ENCODE measurements at places on chromosomes 5 and 9. TPM values are rescaled to one million over a fixed set of nuclear protein-coding genes. Genes with fewer than 3 reads are reported as not detected.

FCN2 gene
- total RNA-seq = not detected

SYK gene
- total RNA-seq = 2.8 TPM

NR2F1 gene
- 55.4 TPM for total RNA-seq

SEMA6A gene
- total RNA-seq = 9.3 TPM

ADCY2 gene
- not detected for total RNA-seq

INIP gene
- total RNA-seq = 20.0 TPM

NFIL3 gene
- total RNA-seq = 8.6 TPM

NFX1 gene
- 19.2 TPM for total RNA-seq

ENG gene
- 469 TPM for total RNA-seq

ST6GALNAC6 gene
- 70.4 TPM for total RNA-seq

PHYHD1 gene
- 0.23 TPM for total RNA-seq

CREB3 gene
- total RNA-seq = 77.0 TPM

PCDHGA8 gene
- 2.3 TPM for total RNA-seq

SNX30 gene
- total RNA-seq = 10.7 TPM

GCNT4 gene
- total RNA-seq = 0.41 TPM

SCGB3A2 gene
- total RNA-seq = not detected

ECSCR gene
- total RNA-seq = 345 TPM

PIP5K1B gene
- total RNA-seq = 0.29 TPM

SLC36A3 gene
- not detected for total RNA-seq

ADRB2 gene
- 0.70 TPM for total RNA-seq

EQTN gene
- total RNA-seq = not detected

AGXT2 gene
- total RNA-seq = not detected

TAF11L10 gene
- total RNA-seq = not detected

CNTLN gene
- total RNA-seq = 3.9 TPM

DPYSL3 gene
- total RNA-seq = 67.0 TPM

FOXI1 gene
- total RNA-seq = not detected

NUTM2G gene
- total RNA-seq = not detected

OLFM1 gene
- 0.58 TPM for total RNA-seq

MAML1 gene
- total RNA-seq = 25.1 TPM

IL3 gene
- not detected for total RNA-seq

FOXD4L3 gene
- not detected for total RNA-seq

DRD1 gene
- not detected for total RNA-seq

FAM114A2 gene
- 18.5 TPM for total RNA-seq

GRAMD2B gene
- total RNA-seq = 12.3 TPM

GABRA1 gene
- not detected for total RNA-seq

RETREG1 gene
- total RNA-seq = not detected

SAPCD2 gene
- total RNA-seq = 6.1 TPM

ADGRV1 gene
- total RNA-seq = 0.15 TPM

ZNF462 gene
- total RNA-seq = 13.7 TPM

TAF11L5 gene
- not detected for total RNA-seq

SOX30 gene
- not detected for total RNA-seq

TTF1 gene
- total RNA-seq = 7.9 TPM

NNT gene
- 44.9 TPM for total RNA-seq

PLAC8L1 gene
- not detected for total RNA-seq

SLC2A8 gene
- 17.9 TPM for total RNA-seq

CXCL14 gene
- total RNA-seq = not detected

MEIKIN gene
- total RNA-seq = not detected

PCDHA9 gene
- 0.06 TPM for total RNA-seq

NMUR2 gene
- 0.87 TPM for total RNA-seq

PCDHGB4 gene
- 19.5 TPM for total RNA-seq

UBE2B gene
- total RNA-seq = 59.0 TPM

FBN2 gene
- 41.2 TPM for total RNA-seq

WASHC1 gene
- 4.2 TPM for total RNA-seq

TLX3 gene
- not detected for total RNA-seq

SMIM33 gene
- not detected for total RNA-seq

HAPLN1 gene
- not detected for total RNA-seq

NPR3 gene
- total RNA-seq = 0.70 TPM

C9orf50 gene
- total RNA-seq = not detected

ANXA2R gene
- total RNA-seq = 11.2 TPM
